ENCODE measurements at places on chromosomes 4 and X.

GRCh38 chr4:171279131-171279530 is 534.1 kb upstream of the GALNTL6 start:
- no peak for DNase-seq

- DNase-seq: no peak
Observed at GRCh38 chrX:45601052-45601451, 400.4 kb upstream of the DIPK2B start.

DNA sequence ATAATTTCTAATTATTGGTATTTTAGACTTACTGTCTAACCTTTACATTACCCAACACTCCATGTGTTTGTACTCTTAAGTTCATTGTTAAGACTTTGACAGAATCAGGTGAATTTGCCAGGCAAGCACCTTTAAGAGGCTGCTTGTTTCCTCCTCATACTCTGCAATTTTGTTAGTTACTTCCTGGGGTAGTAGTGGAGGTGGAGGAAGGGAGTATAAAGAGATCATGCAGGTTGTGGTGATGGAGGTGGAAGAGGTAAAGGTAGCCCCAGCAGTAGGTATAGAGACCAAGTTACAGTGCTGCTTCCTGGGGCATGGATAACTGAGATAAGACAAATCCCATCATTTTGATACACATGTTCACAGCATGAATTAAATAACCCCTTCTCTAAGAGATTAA is 6.7 kb downstream of the WDR44 start:
- DNase-seq: no peak

DNA sequence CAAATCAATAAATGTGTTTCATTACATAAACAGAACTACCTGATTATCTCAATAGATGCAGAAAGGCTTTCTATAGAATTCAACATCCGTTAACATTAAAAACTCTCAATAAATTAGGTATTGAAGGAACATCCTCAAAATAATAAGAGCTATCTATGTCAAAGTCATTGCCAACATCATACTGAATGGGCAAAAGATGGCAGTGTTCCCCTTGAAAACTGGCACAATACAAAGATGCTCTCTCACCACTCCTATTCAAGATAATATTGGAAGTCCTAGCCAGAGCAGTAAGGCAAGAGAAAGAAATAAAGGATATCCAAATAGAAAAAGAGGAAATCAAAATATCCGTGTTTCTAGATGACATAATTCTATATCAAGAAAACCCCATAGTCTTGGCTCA is 466.4 kb downstream of the MAGEE1 start:
- no peak for DNase-seq

- no peak for DNase-seq
Observed at GRCh38 chr4:148092316-148093014, 349.7 kb downstream of the NR3C2 start.

GRCh38 chr4:56995525-56995924 is 16.8 kb downstream of the POLR2B start:
- DNase-seq: no peak

Measured in stimulated activated CD4-positive, alpha-beta T cell treated with anti-CD3 and anti-CD28 coated beads, Interleukin-15, amount 100 ng/mL, for 1 hour (primary cell).